ENCODE measurements at places on chromosomes 7 and 10.
A peak's percentile ranks its signal among the peaks of the same experiment; 100 is the strongest.

GRCh38 chr10:116043861-116044260, 229.1 kb downstream of the GFRA1 start:
- ATAC-seq = no peak

GRCh38 chr10:550665-551372, 138.6 kb downstream of the DIP2C start:
- ATAC-seq = no peak

DNA sequence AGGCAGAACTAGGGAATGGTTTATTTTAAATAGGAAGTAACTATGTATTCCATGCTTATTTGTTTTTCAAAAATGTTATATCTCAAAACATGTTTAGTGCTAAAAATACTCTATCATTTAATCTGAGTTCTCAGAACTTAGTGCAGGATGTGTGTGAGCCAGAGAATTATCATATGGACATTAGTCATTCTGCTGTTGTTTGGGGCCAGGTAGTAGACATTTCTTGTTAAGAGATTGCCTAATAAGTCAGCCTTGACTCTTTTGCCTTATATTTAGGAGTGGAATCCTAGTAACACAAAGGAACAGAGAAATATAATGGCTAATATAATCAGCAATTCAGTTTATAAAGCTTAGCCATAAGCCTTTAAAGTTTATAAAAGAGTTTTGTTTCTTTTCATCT, 149.8 kb downstream of the CCSER2 start:
- no peak for ATAC-seq

- ATAC-seq = no peak
These were observed 19.6 kb downstream of the PCLO start for GRCh38 chr7:83143107-83143506.

GRCh38 chr10:74944205-74944604, 117.8 kb downstream of the KAT6B start:
- no peak for ATAC-seq

DNA sequence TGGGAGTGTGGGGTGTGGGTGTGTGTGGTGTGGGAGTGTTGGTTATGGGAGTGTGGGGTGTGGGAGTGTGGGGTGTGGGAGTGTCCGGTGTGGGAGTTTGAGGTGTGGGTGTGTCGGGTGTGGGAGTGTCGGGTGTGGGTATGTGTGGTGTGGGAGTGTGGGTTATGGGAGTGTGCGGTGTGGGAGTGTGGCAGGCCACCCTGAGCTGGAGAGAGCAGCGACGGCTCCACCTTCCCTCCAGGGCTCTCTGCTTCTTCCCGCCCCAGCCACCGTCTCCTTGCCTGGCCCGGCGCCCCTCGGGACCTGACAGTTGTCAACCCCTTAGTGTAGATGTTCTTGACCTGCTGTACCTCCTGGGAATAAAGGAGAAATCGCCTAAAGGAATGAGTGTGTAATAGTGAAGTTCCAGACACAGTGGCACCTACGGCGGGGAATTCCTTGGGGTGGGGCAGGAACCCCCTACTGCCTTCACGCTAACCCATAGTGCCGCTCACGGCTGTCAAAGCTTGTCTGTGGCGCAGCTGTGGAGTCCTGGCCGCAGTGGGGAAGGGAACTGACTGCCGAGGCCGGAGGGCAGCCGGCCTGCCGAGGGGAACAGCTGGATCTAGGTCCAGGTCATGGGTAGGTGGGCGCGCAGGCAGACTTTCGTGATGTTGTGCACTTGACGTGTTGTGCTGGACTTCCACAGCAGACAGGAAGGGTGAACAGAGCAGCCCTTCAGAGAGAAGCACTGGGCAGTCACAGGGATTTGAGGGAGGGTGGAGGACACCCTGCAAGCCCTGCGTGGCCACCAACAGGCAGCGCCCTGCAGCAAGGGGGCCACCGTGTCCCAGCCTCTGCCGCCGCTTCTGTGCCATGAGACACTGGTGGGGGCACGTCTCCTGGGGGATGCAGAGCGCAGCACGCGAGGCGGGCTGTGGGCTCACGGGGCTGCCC, 49.0 kb upstream of the EN2 start:
- no peak for ATAC-seq

- ATAC-seq = peak; percentile 40
These were observed 496 bp downstream of the BRI3 start for GRCh38 chr7:98281757-98282606.

- no peak for ATAC-seq
These were observed 78.9 kb downstream of the ALOX5 start for GRCh38 chr10:45452743-45453452.

DNA sequence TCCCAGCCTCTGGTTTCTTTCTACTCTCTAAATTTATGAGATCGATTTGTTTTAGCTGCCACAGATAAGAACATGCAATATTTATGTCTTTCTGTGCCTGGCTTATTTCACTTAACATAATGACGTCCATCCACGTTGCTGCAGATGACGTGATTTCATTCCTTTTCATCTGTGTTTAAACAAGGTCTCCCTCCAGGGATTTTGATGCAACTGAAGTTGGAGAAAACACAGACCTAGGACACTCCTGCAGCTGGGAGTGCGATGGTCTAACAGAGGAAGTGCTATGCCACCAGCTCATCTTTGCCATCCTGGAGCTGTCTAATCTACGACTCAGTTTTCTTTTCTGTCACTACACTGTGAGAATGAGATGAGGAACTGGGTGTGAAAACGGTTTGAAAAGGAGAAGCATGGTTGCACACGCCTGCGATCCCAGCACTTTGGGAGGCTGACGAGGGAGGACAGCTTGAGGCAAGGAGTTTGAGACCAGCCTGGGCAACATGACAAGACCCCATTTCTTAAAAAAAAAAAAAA, 1.5 kb upstream of the KCTD7 start:
- ATAC-seq = no peak

- no peak for ATAC-seq
These were observed 112.4 kb upstream of the YAE1 start for GRCh38 chr7:39453743-39454355.

- no peak for ATAC-seq
These were observed 34.9 kb downstream of the TMEM130 start for GRCh38 chr7:98834949-98835348.

- ATAC-seq = no peak
These were observed 29.3 kb upstream of the TTYH3 start for GRCh38 chr7:2602406-2603043.

- no peak for ATAC-seq
These were observed 11.4 kb upstream of the ZKSCAN1 start for GRCh38 chr7:100003711-100004661.

DNA sequence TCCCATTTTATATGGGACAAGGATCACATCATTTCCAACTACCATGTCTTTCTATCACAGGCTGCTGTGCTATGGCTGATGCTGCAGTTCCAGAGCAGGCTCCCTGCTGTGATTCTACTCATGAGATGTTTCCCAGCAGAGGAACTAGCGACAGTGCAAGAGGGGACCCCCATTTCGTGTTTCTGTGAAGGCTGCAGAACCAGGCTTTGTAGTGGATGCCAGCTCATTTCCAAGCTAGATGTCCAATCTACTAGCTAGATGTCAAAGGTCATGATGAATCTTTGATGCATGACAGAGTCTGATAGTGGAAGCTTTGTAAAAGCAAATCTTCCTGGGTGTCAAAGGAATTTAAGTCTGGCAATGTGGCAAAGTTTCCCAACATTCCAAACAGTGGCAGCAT, 21.2 kb upstream of the MYO3A start:
- no peak for ATAC-seq
